ENCODE measurements at places on chromosomes 11 and 22. TPM values are rescaled to one million over a fixed set of nuclear protein-coding genes. Genes with fewer than 3 reads are reported as not detected.

- no peaks in the 10 kb centered on the region for H3K36me3 ChIP-seq
- no peak overlapping the region for H3K27ac ChIP-seq
- peaks cover 6% of the 10 kb centered on the region for H3K4me1 ChIP-seq
These were observed 1.9 kb downstream of the MMP8 start for GRCh38 chr11:102722821-102723220.

CCDC116 gene
- 0.03 TPM for polyA plus RNA-seq

RBM7 gene
- 21.6 TPM for polyA plus RNA-seq

DNA sequence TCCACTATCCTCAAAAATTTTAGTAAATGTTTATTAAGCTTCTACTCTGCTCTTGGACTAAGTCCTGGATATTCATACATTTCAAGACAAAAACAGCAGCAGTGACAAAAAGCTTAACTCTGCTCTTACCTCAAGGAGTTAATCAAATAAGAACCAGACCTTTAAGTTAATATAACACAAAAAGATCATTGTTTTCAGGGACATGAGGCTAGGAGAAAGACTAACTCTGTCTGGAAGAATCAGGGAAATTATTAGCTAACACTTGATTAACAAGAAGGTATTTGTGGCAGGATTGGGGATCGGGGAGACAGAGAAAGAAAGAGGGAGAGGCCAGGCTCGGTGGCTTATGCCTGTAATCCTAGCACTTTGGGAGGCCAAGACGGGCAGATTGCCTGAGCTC, 74.4 kb downstream of the PPP2R1B start:
- no peak for DNase-seq
- H3K36me3 ChIP-seq = peaks cover 4% of the 10 kb centered on the region
- no peaks in the 10 kb centered on the region for H3K4me1 ChIP-seq
- no peaks in the 10 kb centered on the region for H3K27me3 ChIP-seq
- H3K27ac ChIP-seq = no peak overlapping the region
- H3K4me3 ChIP-seq = no peak overlapping the region

GRCh38 chr22:44535362-44536095, 37.5 kb upstream of the RTL6 start:
- no peak overlapping the region for H3K27ac ChIP-seq
- H3K4me3 ChIP-seq = no peak overlapping the region
- H3K27me3 ChIP-seq = peaks cover 34% of the 10 kb centered on the region

- H3K36me3 ChIP-seq = no peaks in the 10 kb centered on the region
- H3K27me3 ChIP-seq = peaks cover 22% of the 10 kb centered on the region
- no peak for DNase-seq
- no peak overlapping the region for H3K27ac ChIP-seq
These were observed 15.8 kb upstream of the ACR start for GRCh38 chr22:50722048-50722701.

KRTAP5-10 gene
- not detected for polyA plus RNA-seq

DNA sequence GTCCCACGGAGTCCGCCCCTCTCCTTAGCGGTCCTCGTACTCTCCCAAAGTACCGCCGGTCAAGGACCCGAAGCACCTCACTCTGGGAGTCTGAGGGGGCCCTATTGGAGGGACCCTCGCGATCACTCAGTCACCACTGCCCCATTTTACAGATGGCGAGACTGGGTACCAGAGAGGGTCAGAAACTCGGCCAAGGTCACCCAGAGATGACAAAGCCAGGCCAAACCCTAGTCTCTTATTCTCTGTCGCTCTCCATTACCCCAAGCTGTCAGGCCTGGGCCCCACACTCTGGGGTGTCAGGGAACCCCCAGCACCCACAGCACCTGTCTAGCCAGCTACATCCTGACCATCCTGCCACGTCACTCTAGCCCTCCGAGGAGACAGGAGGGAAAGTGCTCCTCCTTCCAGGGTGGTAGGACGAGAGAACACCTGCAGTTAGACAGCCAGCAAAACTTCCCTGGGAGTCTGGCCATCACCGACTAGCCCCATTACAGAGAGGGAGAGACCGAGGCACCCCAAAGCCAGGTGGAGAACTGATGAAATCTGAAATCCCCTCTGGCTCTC, 1.4 kb upstream of the KCNJ4 start:
- peaks cover 14% of the 10 kb centered on the region for H3K4me1 ChIP-seq
- peaks cover 77% of the 10 kb centered on the region for H3K27me3 ChIP-seq
- no peak overlapping the region for H3K27ac ChIP-seq
- H3K4me3 ChIP-seq = no peak overlapping the region
- no peaks in the 10 kb centered on the region for H3K36me3 ChIP-seq

- H3K27me3 ChIP-seq = peaks cover 15% of the 10 kb centered on the region
- H3K36me3 ChIP-seq = no peaks in the 10 kb centered on the region
- no peak for DNase-seq
- no peak overlapping the region for H3K4me3 ChIP-seq
- H3K27ac ChIP-seq = no peak overlapping the region
These were observed 110.8 kb downstream of the CEP164 start for GRCh38 chr11:117438371-117439000.

DNA sequence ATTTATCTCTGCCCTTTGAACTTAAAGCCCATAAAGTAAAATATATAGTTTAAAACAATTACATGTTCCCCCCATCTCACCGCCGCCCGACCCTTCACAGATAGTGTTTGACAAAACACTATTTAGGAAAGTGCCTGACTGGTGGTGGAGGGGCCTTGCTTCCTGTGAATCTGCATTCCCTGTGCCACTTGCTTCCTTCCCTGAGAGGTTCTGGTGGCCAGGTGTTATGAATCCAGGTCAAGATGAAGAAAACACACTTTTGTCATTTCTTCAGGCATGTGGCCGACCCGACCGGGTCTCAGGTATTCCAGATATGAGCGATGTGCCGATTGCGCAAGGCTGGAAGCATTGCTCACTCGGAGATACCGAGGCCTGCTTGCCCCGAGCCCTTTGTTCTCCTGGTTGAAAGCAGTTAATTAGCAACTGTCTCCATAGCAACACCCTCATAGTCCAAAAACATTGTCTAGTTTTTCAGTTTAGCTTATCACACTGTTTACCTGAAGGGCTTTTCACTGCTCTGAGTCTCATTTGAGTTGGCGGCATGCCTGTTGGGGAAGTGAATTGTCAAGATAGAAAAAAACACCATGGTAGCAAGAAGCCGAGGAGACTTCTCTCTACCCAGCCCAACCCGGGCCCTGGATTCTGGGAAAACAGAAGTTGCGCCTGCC, 128.3 kb downstream of the TEAD1 start:
- H3K36me3 ChIP-seq = no peaks in the 10 kb centered on the region
- DNase-seq = peak; percentile 92
- no peaks in the 10 kb centered on the region for H3K27me3 ChIP-seq
- H3K27ac ChIP-seq = peak overlapping the region; percentile 95
- H3K4me1 ChIP-seq = peaks cover 80% of the 10 kb centered on the region

DNA sequence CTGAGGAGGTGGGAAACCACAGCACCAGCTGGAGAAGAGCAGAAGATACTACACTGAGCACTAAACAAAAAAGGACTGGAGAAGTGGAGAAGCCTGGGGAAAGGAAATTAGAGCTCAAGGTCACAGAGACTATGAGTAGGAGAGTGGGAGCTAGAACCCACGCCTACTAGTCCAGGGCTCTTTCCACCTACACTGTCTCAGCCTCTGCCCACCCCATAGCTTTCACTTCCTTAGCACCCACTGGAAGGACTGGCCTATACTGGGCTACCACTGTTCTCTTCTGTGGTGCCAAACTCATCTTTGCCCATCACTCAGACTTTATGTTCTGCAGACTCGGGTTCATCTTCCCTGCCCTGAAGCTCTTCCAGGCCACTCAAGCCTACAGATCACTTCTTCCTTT, 94.3 kb upstream of the PHOX2A start:
- DNase-seq = no peak
- H3K27me3 ChIP-seq = no peaks in the 10 kb centered on the region
- H3K27ac ChIP-seq = no peak overlapping the region

GRCh38 chr22:35739931-35740380, 22.3 kb downstream of the APOL5 start:
- H3K27me3 ChIP-seq = no peaks in the 10 kb centered on the region
- H3K4me1 ChIP-seq = peaks cover 4% of the 10 kb centered on the region
- peaks cover 14% of the 10 kb centered on the region for H3K36me3 ChIP-seq

DNA sequence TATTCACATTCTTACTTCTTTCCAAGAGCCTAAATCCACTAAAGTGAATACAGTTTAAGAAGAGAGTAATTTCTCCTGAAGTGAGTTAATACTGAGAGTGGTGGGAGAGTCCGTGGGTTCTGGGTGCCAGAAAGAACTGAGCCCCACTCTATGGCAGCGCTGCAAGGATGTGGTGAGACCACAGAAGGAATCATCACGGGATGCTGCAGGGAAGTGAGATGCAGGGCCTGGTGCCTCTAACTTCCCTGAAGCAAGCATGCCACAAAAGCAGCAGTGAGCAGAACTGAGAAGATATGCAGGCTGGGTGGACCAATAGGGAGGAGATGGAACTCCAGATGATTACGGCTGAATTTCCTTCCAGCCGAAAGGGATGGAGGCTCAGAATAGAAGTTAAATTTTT, 5.0 kb upstream of the MMP12 start:
- no peak for DNase-seq
- no peaks in the 10 kb centered on the region for H3K27me3 ChIP-seq
- peaks cover 8% of the 10 kb centered on the region for H3K4me1 ChIP-seq
- H3K36me3 ChIP-seq = no peaks in the 10 kb centered on the region

- DNase-seq = no peak
- H3K27me3 ChIP-seq = no peaks in the 10 kb centered on the region
- no peak overlapping the region for H3K4me3 ChIP-seq
- no peaks in the 10 kb centered on the region for H3K4me1 ChIP-seq
- no peak overlapping the region for H3K27ac ChIP-seq
These were observed 5.6 kb downstream of the RGL4 start for GRCh38 chr22:23696326-23696851.

DNA sequence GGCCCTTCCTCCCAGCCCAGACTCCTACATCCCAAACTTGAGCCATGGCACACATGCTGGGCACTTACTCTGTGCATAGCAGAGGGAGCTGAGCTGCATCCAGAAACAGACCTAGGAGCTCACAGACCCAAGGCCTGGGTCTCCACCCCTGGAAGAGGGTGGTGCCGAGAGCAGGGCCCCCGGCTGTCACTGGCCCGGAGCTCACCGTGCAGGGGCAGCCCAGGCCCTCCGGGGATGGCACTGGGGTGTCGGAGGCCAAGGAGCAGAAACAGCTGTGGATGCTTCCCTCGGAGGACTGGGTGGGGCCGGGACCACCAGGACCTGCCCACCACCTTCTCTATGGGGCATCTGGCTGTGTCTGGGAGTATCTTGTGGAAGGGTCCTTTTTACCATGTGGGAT, 4.3 kb upstream of the APOBEC3A start:
- no peak for DNase-seq
- H3K27me3 ChIP-seq = peaks cover 31% of the 10 kb centered on the region
- H3K36me3 ChIP-seq = no peaks in the 10 kb centered on the region
- no peak overlapping the region for H3K4me3 ChIP-seq
- H3K27ac ChIP-seq = no peak overlapping the region

KIRREL3 gene
- 0.03 TPM for polyA plus RNA-seq

GRCh38 chr22:35600476-35600875, 16.7 kb downstream of the MB start:
- DNase-seq = no peak
- peaks cover 11% of the 10 kb centered on the region for H3K4me1 ChIP-seq
- no peaks in the 10 kb centered on the region for H3K36me3 ChIP-seq
- H3K27me3 ChIP-seq = no peaks in the 10 kb centered on the region
- no peak overlapping the region for H3K4me3 ChIP-seq

CLDN5 gene
- polyA plus RNA-seq = not detected

DNA sequence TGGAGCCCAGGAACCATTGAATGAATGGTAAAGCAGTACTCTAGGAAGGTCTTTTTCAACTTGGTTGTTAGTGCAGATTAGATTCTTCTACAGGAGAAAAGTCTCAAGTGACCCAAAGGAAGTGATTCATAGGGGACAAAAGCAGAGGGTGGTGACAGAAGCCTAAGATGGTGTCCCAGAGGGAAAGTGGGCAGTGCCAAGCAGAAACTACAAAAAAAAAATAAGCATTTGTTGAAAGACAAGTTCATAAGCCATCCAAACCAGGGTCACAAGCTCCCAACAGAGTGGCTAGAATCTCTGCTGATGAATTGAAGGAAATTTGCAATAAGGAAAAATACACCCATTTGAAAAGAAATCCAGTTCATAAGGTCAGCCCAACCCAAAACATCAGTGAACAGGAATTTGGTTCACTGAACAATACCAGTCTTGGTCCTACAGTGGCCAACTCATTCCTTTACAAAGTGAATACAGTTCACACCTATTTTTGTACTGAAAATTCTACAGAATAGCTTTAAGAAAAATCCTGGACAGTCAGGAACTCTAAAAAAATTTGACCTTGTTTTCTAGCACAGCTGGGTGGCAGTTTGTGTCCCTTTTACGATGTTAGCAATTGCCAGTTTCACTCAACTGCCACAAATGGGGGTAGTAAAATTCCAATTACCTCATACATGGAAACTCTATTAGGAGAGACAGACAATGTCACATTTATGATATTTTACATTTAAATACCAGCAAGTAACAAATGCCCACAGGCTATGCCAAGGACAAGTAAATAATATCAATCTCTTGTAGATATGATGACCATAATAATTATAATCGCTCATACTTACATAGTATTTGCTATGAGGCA, 21.6 kb upstream of the NUP160 start:
- H3K4me1 ChIP-seq = no peaks in the 10 kb centered on the region
- H3K4me3 ChIP-seq = no peak overlapping the region
- no peak for DNase-seq
- no peaks in the 10 kb centered on the region for H3K27me3 ChIP-seq
- H3K27ac ChIP-seq = no peak overlapping the region

FJX1 gene
- 25.3 TPM for polyA plus RNA-seq

TRIM29 gene
- polyA plus RNA-seq = 303 TPM

GRCh38 chr22:29258407-29259252, 9.2 kb downstream of the RHBDD3 start:
- no peaks in the 10 kb centered on the region for H3K4me1 ChIP-seq
- H3K36me3 ChIP-seq = peaks cover 2% of the 10 kb centered on the region
- H3K27ac ChIP-seq = no peak overlapping the region
- no peak for DNase-seq
- no peak overlapping the region for H3K4me3 ChIP-seq
- no peaks in the 10 kb centered on the region for H3K27me3 ChIP-seq

TTC28 gene
- polyA plus RNA-seq = 1.6 TPM

MEI1 gene
- not detected for polyA plus RNA-seq

CYP2D6 gene
- polyA plus RNA-seq = 2.8 TPM

- H3K4me3 ChIP-seq = no peak overlapping the region
- peaks cover 12% of the 10 kb centered on the region for H3K4me1 ChIP-seq
- H3K27me3 ChIP-seq = peaks cover 40% of the 10 kb centered on the region
- no peak overlapping the region for H3K27ac ChIP-seq
- no peaks in the 10 kb centered on the region for H3K36me3 ChIP-seq
- peak; percentile 11 for DNase-seq
These were observed 135.9 kb downstream of the FDX1 start for GRCh38 chr11:110565357-110566336.

DNA sequence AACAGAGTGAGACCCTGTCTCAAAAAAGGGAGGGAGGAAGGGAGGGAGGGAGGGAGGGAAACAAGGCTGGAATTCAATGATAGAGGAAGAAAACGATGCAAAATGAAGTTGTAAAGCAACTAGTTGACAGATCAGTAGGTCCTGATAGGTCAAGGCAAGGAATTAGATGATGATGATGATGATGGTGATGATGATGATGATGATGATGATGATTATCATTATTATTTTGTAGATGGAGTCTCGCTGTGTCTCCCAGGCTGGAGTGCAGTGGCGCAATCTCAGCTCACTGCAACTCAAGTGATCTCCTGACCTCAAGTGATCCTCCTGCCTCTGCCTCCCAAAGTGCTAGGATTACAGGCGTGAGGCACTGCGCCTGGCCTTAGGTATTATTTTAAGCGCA, 11.3 kb upstream of the L3MBTL2 start:
- H3K27me3 ChIP-seq = no peaks in the 10 kb centered on the region
- no peak for DNase-seq
- H3K36me3 ChIP-seq = no peaks in the 10 kb centered on the region
- H3K4me3 ChIP-seq = no peak overlapping the region
- H3K4me1 ChIP-seq = peaks cover 17% of the 10 kb centered on the region

HBG2 gene
- polyA plus RNA-seq = 0.50 TPM
